GM18507 (cell line): ENCODE measurements at places on chromosomes 16 and 17.

DNA sequence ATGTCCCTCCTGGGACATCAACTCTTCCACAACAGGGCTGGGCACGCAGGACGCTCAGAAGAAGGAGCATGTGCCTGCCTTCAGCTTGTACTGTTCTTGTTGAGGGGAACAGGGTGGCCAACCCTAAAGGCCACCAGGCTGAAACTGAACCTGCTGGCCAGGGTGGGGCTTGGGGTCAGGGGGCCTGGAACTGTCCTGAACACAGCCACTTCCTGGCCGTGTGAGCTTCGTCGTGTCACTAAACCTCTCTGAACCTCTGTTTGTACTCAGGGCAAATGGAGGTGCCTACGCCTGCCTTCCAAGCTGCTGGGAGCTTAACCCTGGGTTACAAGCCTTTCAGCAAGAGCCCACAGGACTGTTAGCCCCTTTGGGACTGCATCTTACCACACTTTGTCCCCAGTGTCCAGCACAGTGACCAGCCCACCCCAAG, 6.7 kb downstream of the ARHGAP27 start:
- DNase-seq, result no peak

DNA sequence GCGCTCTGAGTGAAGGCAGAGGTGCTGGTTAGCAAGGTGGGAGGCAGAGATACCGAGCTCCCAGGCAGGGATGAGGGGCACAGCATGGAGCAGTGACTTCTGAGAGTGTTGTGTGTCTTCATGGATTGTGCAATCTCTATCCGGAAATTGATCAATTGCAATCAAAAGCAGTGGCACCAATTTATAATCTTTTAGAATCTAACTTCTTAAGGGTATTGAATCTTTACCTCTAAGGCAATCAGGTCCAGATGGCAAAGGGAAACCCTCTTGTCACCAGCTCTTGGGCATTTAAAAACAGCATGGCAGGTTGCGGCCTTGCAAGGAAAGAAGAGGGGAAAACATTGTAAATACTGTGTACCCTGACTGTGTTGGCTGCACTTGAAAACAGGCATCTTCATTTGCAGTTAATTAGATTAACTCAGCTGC, 58.0 kb upstream of the MRTFB start:
- DNase-seq, result no peak

DNA sequence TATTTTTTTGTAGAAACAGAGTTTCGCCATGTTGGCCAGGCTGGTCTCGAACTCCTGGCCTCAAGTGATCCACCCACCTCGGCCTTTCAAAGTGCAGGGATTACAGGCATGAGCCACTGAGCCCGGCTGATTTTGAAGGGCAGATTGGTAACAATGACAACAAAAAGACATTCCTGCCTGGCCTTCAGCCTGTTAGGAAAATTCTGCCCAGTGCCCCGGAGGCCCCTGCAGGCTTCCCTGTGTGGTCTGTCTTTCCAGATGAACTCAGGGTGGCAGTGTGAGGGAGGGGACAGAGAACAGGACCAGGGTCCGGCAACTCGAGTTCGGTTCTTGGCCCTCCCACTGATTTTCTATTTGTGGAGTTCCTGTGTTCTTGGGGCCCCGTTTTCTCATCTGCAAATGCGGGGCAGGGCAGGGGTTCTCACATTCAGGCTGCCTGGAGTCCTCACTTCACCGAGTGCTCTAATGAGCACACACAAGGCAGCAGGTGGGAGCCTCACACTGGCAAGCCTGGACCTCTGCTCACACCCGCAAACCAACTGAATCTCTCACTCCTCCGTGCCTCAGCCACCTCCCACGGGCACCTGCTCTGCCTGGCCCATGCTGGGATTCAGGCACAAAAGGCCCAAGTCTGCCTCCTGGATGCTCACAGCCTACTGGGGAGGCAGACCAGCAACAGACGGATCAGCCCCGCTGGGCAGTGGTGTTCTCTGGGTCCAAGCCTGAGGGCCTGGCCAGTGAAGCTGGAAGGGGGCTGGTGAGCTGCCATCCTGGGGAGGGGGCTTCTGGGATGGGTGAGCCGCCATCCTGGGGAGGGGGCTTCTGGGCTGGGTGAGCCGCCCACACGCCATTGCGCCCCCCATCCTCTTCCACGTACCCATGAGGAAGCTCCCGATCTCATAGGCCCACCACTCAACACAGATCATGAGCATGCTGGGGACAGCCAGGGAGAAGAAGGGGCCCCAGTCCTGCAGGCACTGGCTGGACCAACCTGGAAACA, 10.3 kb downstream of the SLC47A2 start:
- no peak for DNase-seq

DNA sequence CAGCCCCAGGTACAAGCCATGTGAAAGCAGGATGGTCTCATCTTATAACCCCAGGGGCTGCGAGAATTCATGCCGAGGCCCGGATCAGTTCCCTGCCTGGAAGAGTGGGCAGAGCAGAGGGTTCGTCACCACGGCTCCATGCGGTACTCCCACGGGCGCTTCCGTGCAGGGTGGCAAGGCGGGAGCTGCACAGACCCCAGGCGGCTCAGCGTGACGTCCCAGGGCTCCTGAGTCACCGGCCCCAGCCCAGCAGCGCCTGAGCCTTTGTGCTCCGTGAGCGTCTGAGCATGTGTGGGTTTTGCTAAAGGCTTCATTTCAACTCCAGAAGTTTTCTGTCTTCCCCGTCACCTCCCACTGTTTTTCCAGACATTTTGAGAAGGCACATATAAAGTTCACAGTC, 71.2 kb upstream of the CHMP6 start:
- no peak for DNase-seq

DNA sequence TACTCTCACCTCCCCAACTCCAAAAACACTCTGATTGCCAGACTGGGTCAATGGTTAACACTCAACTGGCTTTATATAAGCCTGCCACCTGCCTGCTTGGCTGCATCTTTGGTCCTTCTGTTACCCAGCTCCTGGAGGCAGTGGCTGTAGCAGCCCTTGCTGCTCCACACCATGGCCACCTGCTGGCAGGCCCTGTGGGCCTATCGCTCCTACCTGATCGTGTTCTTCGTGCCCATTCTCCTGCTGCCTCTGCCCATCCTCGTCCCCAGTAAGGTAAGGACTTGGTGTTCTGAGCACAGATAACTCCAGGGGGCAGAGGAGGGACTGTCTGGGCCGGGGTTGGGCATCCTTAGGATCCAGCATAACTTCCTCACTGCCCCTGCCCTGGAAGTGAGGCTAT, at the start of gene SLC13A2:
TSS of gene SLC13A2 (plus strand) at position 103 of the 400 bp plus-strand sequence. CDS start at position 172, 69 bp downstream.
- DNase-seq, result no peak

DNA sequence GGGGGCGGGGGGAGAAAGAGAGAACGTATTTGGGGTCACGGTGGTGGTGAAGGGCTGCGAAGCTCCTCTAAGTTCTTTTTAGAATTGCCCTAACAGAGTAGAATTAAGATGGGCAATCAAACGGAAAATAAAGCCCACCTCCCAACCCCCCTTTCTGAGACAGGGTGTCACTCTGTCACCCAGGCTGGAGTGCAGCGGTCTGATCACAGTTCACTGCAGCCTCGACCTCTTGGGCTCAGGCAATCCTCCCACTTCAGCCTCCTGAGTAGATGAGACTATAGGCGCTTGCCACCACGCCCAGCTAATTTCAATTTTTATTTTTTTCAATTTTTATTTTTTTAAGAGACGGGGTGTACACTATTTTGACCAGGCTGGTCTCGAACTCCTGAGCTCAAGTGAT, 710 bp upstream of the CAVIN1 start:
- DNase-seq, result no peak

- no peak for DNase-seq
Observed at GRCh38 chr16:19105891-19106624, 7.7 kb upstream of the ITPRIPL2 start.

DNA sequence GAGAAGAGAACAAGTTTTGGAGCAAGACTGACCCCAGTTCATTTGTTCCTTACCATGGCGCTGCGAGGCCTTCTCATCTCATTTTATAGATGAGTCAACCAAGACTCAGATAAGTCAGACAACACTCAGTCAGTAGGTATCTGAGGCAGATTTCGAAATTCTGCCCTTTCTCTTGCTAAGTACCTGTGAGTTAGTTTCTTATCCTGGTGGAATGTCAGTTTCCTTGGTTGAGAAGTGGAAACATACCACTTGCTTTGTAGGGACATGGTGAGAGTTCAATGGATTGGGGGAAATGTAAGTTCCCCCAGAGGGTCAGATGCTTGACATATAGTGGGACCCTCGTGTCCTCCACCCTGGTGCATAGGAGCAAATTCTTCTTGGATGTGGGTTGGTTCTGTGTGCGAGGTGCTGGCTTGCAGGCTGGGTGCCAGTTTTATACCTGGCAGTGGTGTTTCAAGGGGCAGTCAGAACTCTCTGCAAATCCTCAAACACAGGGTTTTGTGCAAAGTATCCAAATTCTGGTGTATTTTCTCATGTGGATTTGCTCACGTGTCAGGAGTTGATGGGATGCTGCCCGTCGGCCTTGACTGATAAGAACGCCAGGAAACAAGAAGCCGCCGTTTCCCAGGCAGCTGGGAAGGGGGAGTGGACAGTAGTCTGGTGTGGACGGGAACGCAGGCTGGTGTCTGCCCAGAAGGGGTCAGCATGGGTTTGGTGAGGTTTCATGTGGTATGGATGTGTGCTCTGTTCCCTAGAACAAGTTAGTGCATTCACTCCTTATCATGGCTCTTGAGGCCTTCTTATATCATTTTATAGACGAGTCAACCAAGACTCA, 61.1 kb upstream of the CIBAR2 start:
- no peak for DNase-seq

DNA sequence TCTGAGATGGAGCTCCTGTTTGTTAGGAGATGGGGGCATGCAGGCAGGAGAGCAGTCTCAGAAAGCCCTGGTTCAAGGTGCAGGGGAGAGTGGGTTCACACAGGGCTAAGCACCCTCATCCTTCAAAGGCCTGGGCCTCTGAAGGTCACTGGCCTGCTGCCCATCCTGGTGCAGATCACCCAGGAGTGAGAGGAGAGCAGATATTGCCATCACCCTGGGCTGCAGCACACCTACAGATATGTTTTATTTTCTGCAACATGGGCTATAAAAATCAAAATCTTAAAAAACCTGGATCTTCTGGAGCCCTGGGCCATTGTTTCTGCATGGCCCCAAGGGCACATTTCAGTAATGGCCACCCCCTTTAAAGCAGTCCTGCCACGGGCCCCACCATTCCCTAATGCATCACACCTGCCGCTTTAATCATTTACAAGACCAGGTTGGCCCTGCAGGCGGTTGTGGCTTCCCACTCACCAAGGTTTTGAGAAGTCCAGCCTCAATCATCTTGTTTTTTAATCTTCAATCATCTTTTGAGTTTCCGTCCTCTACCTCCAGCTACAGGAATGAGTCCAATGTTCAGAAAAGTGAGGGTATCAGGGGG, 20.4 kb upstream of the NUP93 start:
- no peak for DNase-seq

- DNase-seq, result no peak
Observed at GRCh38 chr17:38578229-38579082, 27.3 kb downstream of the SRCIN1 start.

DNA sequence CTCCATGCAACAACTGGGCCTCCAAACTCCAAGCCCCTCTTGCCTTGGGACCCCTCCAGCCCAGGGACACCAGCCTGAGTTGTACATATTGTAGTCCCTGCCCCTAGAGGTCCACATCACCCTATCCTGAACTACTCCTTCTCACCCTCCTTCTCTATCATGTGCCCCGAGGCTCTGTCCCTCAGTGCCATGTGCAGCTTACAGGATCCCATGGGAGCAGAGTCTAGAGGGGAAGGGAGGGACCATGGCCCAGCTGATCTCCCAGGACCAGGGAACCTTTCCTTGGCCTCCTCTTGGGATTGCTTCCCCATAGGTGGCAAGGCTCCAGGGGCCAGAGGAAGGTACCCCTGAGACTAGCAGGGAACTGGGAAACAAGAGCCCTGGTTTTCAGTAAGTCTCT, 35.3 kb downstream of the TMEM132E start:
- DNase-seq, result no peak

DNA sequence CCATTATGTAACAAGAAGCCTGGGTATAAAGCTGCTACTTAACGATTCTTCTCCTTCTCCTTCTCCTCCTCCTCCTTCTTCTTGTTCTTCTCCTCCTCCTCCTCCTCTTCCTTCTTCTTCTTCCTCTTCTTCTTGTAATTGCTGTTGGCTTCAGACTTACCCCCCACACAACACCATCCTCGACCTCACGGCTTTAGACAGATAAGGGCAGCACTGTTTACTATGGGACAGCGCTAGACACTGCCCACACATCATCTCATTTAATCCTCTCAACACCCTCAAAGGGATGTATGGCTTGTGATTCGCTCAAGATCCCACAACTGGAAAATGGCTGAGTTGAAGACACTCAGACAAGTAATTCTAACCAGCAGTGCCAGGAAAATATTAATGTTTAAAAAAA, 60.6 kb upstream of the NOG start:
- no peak for DNase-seq

DNA sequence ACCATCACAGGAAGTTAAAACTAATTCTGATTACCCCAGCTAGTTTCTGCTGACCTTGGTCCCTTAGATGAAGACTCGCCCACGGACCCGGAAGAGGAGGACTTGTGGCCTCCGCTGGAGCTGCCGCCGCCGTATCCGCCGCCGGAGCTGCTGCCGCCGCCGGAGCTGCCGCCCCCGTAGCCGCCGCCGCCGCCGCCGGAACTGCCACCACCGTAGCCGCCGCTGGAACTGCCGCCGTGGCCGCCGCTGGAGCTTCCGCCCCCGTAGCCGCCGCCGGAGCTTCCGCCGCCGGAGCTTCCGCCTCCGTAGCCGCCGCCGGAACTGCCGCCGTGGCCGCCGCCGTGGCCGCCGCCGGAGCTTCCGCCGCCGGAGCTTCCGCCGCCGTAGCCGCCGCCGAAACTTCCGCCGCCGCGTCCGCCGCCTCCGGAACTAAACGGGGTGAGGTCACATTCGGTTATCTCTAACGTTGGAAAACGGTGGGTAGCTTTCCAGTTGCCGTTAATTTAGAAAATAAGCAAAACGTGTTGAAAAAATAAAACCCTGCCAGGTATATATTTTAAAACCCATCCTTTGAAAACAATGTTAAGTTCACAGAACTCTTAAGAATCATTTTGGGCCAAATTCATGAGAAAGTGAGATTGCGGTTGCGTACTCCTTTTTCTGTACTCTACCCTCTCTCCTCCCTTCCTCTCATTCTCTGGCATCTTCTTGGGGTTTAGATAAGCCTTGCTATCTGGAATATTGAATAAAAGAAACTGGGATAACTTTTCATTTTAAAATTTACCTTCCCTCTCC, 3.5 kb downstream of the KRT10 start:
- peak; percentile 54 for DNase-seq
